Stimulated activated CD4-positive, alpha-beta T cell treated with anti-CD3 and anti-CD28 coated beads, TNF-alpha, amount 100 ng/mL, for 1 hour (primary cell): ENCODE measurements at places on chromosomes 6 and 20.
A peak's percentile ranks its signal among the peaks of the same experiment; 100 is the strongest.

GRCh38 chr20:57528148-57528547, 3.2 kb upstream of the CTCFL start:
- no peak for DNase-seq

DNA sequence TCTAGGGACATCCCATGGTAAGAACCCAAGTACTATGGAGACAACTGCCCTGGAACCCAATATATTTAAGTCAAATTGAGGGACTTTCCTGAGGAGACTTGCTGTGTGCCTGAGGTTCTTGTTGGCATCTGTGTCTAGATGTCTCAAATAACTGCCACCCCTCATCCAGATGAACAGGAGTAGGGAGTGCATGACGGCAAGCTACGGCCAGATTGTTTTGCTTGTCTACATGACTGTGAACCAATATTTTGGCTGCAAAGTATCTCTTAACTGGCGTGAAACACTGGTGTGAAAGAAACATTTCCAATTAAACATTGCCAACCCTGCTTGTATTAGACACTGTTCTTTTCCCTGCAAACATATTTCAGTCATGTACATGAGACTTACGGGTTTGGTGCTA, 52.4 kb upstream of the SIM1 start:
- no peak for DNase-seq

DNA sequence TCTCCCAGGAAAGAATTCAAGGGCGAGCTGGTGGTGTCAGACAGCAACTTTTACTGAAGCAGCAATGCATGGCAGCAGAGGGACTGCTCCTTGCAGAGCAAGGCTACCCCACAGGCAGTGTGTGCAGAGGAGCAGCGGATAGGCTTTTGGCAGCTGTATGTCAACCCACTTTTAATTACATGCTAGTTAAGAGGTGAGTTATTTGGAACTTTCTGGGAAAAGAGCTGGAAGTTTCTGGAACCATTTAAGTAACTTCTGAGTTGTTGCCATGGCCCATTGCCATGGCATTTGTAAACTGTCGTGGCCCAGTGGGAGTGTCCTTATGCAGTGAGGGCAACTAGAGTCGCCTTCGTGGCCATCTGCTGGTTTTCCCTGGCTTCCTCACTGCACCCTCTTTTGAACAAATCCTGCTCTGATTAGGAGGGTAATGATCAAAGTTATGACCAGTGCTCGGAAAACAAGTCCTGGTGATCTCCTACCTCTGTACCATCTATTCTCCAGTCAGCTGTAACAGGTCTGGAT, 34.0 kb downstream of the BPIFB4 start:
- DNase-seq = no peak

DNA sequence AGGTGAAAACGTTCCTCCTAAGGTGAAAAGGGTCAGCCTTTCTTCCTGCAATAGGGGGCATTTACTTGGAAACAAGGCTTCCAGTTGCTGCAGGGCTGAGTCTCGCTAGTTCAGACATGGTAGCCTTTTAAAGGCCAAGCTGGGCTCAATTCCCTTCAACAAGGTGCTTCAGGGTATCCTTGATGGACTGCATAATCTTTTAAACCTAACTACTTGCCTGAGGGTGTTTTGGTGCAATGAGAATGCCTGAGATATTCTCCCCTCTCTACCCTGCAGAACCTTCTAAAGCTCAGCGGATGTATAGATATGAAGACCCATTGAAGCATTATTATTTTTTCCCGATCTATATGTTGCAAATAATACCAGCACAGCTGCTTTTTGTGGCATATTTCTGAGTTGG, 416.1 kb downstream of the QKI start:
- DNase-seq = no peak

GRCh38 chr6:62324834-62325233, 38.8 kb upstream of the KHDRBS2 start:
- DNase-seq = no peak

DNA sequence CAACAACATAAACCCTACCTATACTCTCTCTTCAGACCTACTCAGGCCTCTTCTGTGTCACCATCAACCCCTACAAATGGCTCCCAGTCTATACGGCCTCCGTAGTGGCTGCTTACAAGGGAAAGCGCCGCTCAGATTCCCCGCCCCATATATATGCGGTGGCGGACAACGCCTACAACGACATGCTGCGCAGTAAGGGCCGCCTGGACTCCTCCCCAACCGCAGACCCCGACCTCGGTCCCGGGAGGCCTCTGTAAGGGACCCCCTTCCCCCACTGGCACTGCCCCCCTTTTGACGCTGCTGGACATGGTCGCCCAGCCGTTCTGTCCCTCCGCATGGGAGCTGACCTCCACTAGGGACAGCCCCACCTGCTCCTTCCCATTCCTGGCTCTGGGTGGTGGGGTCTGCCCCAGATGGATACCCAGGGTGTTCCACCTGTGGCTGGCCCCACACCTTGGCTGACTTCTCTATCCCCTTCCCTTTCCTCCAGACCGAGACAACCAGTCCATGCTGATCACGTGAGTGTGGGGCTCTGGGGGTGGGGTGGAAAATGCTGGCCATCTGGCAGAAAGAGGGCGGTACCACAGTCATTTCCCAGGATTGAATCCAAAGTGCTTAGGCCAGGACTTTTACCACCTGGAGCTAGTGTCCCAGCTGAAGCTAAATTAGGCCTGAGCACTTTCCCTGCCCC, 25.0 kb downstream of the MYH7B start:
- DNase-seq = no peak

DNA sequence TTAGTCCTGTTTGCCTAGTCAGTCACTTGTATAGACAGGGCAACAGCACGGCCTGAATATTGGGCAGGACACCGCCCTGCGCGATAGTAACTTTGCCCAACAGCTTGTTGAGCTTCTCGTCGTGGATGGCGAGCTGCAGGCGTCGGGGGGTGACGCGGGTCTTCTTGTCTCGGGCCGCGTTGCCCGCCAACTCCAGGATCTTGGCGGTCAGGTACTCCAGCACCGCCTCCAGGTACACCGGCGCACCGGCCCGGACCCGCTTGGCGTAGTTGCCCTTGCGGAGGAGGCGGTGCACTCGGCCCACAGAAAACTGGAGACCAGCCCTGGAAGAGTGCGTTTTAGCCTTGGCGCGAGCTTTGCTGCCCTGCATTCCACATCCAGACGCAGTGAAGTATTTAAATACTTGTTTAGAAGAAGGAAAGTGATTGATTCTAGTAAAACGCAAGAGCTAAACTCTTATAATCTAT, 92.8 kb upstream of the BTN3A2 start:
- peak; percentile 15 for DNase-seq

GRCh38 chr6:299104-299980, 7.1 kb downstream of the DUSP22 start:
- DNase-seq = no peak

GRCh38 chr6:15033850-15034203, 212.0 kb upstream of the JARID2 start:
- no peak for DNase-seq

GRCh38 chr6:131947986-131948661, 3.0 kb downstream of the CCN2 start:
- no peak for DNase-seq

- DNase-seq = no peak
Observed at GRCh38 chr6:108671175-108671574, 110.5 kb downstream of the FOXO3 start.

GRCh38 chr6:89862698-89863097, 31.6 kb upstream of the GJA10 start:
- no peak for DNase-seq

- no peak for DNase-seq
Observed at GRCh38 chr20:731891-732560, 36.3 kb downstream of the SLC52A3 start.

GRCh38 chr6:42393339-42393738, 58.4 kb downstream of the TRERF1 start:
- DNase-seq = no peak

DNA sequence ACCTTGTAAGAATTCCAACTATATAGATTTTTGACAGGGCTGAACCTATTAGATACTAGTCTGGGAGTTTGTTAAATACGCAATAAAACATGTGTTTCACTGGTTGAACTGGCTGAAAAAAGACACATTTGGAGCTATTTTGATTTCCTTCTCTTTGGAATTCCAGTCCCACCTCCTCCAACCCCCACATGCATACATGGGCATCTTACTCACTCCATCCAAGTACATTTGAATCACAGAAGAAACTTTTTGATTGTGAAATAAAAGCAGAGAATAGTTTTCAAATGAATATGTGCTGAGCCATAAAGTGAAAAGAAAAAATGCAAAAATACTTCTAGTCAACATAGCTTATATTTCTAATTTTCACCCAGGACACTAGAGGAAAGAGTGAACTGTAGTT, 33.9 kb upstream of the STXBP5 start:
- no peak for DNase-seq

GRCh38 chr6:159852877-159853276, 37.9 kb upstream of the MAS1 start:
- DNase-seq = no peak

- no peak for DNase-seq
Observed at GRCh38 chr20:45088247-45088646, 12.7 kb downstream of the KCNS1 start.

GRCh38 chr6:139730340-139730974, 356.0 kb upstream of the CITED2 start:
- DNase-seq = no peak

DNA sequence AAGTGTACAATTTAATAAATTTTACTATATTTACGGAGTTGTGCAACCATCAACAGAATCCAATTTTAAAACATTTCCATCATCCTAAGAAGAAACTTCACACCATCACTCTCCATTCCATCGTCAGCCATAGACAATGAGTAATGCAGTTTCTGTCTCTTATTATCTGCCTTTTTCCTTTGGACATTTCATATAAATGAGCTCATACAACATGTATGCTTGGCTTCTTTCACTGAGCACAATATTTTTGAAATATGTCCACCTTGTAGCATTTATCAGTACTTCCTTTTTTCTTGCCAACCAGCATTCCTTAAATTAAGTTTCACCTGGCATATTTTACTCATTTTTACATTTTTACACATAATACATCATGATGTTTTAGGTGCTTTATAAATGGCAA, 22.7 kb upstream of the HIVEP1 start:
- DNase-seq = no peak

DNA sequence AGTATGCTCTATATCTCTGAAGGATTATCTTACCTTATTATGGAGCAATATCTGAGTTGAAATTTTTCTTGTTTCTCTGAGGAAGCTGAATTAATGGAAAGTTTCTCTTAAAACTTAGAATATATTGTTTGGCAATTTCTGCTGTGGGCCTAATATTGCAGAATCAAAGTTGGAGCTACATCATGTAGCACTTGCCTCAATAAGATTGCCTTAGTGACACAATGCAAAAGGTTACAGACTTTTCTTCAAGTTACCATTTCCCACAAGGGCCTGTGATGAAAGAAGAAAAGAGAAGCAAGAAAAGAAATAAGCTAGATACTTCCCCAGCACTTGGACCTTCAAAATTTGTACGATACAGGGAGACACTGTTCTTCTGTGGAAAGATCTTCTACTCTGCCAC, 151.2 kb downstream of the SOBP start:
- DNase-seq = no peak

DNA sequence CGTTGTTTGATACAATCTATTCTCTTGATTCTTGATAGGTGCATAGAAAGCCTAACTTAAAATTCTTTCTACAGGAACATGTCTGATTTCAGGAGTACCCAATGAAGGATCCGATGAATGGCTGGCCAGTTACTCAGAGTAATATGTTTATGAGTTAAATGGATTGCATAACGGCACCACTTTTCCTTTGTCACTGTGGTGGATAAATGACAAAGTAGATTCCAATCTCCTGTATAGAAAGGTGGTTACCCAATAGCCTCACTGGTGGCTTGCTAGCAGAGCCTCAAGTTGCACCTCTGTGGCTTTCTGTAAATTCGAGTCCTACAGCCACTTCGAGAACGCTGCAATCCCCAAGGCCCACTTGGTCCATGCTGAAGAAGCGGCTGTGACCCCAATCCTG, 28.4 kb downstream of the LHFPL5 start:
- DNase-seq = no peak

GRCh38 chr20:4937407-4938319, 63.6 kb downstream of the SLC23A2 start:
- no peak for DNase-seq

DNA sequence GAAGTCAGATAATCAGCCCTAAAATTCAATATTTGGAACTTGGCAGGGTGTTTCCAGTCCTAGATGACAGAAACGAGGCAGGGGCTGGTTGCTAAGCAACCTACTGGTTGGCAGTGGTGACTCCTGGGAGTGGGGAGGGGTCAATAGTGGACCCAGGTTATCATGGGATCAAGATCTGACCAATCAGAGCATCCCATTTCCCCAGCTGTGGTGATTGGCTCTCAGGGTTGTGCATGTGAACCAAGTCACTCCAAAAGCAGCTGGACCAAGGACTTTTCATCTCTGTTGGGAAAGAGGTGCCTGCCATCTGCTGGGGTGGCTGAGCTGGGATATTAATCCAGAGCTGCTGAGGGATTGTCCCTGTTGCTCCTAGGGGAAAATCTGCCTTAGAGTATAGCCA, 253.4 kb downstream of the PREX1 start:
- no peak for DNase-seq

- DNase-seq = no peak
Observed at GRCh38 chr6:41021832-41022231, 17.2 kb downstream of the UNC5CL start.

DNA sequence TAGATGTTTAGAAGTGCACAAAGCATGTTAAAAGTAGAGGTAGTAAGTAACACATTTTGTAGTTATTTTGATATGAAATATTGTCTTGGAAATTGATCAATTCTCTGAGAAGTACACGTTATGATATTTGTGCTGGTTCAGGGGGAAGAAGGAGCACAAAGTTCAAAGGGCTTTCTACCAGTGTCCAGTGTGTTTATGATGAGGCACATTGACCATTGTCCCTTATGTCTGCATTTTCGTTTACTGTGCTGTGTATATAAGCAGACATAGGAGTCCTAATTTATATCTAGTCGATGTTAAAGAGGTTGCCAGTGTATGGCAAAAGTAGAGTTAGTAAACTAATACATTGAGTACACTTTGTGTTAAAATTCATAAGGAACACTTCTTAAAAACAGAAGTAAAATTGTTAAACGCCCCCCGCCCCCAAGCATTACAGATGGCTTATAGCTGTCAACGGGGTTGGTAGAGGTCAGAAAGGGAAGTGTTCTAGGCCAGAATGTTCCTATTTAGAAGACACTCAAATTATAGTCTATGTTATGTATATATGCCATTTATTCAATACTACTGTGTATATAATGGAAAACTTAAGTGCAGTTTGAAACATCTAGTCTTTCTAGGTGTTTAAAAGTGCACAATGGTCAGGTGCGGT, 13.3 kb upstream of the HMGN4 start:
- no peak for DNase-seq
